DMS 273 treated with DMSO at 0.1 percent for 48 hours (cell line): ENCODE measurements at places on chromosomes 12 and 14.

GRCh38 chr12:53345486-53346188 is 9.5 kb upstream of the SP7 start:
- no peak for DNase-seq

DNA sequence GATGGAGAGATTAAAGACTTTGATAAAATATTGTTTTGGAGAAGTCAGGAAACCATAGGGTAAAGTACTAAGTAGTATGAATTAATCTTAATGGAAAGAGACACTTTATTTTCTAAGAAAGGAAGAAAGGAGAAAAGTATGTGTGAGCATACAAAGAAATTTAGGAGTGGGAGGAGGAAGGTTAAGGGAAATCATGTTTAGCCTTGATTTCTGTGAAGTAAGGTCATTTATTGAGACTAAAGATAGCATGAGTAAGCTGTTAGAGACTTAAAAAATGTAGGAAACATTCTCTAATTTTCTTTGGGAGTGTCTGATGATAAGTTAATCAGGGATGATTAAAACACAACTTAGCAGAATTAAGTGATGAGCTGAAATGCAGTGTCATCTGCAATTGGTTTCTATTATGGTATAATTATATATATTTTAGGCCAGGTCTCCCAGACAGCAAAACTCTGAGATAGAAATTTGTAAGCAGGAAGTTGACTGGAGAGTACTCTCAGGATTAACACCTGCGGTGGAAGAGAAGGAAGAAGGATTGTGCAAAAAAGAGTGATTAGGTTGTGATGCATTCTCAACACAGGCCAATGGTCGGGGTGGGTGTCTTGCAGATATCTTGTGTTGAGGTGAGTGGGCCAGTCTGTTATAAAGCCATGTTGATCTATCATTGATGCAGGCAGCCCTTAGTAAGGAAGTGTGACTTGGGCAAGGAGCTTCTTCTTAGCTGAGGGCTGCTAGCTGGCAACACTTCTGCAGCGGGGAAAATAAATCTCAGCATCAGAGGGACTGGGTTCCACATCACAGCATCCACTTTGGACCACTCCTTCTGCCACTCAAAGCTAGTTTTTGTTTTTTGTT is 256.2 kb downstream of the AEBP2 start:
- DNase-seq, result no peak

DNA sequence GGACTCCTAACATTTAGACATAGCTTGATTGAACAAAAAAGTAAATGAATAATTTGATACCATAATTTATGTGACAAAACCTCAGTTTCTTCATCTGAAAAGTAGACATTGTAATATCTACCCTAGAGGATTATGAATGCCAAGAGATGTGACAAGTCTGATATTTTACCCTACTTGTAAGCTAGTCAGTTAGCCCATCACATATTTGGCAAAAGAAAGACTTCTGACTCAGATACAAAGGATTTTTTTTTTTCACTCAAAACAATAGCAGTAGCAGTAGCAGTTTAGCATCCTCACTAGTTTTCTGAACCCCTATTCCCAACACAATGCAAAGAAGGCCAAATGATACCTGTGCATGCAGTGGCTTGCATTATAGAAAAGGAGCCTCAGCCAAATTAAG is 377.3 kb upstream of the E2F7 start:
- no peak for DNase-seq

DNA sequence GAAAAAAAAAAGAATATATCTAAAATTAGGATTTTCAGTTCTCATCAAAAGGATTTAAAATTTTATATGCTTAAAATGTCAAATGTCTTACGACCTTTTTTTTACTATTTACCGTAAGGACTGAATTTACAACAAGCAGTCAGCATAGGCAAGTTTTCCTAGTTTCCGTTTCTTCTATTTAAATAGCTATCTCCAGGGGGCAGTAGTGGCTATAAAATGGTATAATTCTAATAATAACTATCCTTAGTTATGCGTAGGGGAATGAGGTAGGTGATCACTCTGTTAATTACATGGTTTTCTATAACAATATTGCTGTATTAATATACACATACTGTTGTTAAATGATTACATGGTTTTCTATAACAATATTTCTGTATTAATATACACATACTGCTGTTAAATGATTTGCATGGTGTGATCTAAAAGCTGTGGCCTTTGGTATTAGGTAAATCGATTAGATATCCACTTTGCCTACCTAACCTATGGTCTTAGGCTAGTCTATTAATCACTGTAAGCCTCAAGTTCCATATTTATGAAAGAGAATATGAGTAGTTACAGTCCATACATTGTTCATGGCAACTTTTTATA is 217.7 kb upstream of the PDZRN4 start:
- DNase-seq, result no peak

DNA sequence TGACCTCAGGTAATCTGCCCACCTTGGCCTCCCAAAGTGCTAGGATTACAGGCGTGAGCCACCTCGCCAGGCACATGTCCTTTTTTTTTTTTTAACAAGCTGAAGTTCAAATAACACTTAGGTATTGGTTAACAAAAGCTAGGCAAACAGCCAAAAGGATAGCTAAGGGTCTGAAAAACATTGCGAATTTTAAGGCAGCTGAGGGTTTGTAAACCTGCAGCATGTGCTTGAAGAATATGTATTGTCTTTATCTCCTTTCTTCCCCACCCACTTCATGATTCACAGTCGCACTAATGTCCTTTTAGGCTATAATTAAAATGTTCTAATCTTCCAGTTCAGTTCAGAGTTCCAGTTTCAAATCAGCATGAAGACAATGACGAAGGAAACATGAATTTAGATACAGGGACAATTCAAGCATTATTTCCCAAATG is 30.1 kb upstream of the CERS5 start:
- no peak for DNase-seq
